ENCODE measurements at places on chromosomes 1 and 21.

DNA sequence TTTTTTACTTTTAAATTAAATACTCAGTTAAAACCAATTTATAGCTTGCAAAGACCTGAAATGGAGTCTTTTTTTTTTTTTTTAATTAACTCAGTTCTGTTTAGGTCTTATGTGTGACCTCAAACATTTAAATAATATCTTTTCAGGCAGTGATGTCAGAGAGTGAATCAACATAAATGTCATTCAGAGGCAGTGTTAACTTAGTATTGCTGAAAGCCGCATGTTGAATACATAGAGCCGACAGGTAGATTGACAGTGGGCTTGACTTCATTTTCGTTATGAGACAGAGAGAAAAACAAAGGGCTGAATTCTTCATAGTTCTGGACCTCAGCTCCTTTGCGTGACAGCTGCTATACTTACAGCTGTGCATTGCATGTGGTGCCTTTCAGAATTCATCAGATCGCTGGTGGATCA is 51.5 kb downstream of the PRDM2 start:
- DNase-seq, result no peak

- DNase-seq, result peak; percentile 4
Observed at GRCh38 chr1:28370239-28371009, 884 bp downstream of the PHACTR4 start.

- DNase-seq, result no peak
Observed at GRCh38 chr1:234585330-234586055, 24.5 kb downstream of the IRF2BP2 start.

GRCh38 chr1:145826030-145826429 is 2.0 kb downstream of the POLR3C start:
- no peak for DNase-seq

DNA sequence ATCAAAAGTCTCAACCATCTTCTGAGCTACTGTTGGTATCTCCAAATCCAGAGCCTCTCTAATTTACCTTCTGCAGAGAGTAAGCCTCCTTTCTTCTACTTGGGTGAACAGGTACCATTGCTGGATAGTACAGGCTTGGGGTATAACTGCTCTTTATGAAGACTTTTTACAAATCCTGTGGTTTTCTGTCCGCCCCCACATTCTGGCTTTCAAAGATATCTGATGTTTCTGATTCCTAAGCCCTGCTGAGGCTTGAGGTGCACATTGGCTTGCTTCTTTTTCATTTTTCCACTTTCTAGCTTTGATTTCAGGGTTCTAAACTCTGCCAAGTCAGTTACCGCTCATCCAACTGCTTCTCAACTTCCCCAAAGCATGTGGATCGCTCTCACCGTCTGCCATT is 37.1 kb downstream of the TENT5C start:
- DNase-seq, result no peak

- no peak for DNase-seq
Observed at GRCh38 chr1:29782846-29783507, 546.7 kb downstream of the PTPRU start.

Measured in activated CD4-positive, alpha-beta T cell treated with anti-CD3 and anti-CD28 coated beads, Interleukin-2, amount 50 U/mL, for 24 hours (primary cell).